ENCODE measurements at places on chromosomes 12 and 14.

DNA sequence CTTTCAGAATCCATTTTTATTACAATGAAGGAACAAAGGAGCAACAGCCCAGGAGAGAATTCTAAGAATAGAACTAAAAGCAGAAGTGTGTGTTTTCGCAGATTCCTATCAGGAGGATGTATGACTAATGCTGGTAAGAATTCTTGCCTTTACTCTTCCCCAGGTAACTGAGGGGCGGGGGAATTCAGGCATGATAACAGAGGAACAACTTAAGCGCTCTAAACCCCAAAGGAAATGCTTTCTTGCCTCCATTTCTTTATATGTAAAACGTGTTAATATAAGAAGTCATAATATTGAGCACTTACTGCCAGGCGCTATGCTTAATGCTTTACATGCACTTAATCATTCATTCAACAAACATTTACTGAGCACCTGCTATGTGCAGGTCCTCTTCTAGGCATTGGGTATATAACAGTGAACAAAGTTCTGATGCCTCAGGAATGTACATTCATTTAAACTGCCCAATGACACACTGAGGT is 4.5 kb downstream of the HCAR1 start:
- no peak for DNase-seq

DNA sequence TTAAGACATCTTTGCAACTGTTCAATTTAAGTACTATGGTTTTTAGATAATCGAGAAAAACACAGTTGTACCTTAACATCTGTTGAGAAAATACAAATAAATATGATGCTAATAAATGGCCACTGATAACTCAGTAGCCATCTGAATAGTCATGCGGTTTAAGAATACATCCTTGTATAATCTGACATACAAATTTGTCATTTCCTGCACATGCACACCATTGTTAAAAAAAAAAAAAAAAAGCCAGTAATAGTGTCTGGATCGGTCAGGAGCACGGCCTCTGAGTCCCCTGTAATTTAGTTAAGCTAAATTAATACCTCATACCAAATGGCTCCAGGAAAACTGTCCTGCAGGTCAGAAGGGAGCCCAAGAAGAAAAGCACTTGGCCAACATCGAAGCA is 16.8 kb downstream of the RFC5 start:
- DNase-seq, result no peak

DNA sequence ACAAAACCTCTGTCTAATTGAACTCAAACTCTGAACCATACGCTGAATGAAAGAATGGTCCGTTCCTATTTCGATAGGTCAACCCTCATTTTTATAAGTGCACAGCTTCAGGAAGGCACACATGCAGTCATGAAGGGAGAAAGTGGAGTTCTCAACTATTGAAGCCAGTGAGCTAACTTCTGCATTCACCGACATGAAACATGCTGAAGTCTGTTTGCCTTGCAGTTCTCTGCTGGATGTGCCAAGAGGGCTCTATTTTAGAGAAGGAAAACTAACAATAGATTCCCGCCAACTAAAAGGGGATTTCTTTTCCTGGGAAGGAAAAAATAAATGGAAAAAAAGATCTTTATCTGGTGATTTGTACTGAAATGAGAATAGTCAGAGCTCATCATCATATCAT is 191.0 kb upstream of the PLEKHG7 start:
- DNase-seq, result no peak

GRCh38 chr14:92527721-92528120 is 14.1 kb downstream of the RIN3 start:
- no peak for DNase-seq

- DNase-seq, result no peak
These were observed 5.7 kb downstream of the NTF3 start for GRCh38 chr12:5437589-5437988.

DNA sequence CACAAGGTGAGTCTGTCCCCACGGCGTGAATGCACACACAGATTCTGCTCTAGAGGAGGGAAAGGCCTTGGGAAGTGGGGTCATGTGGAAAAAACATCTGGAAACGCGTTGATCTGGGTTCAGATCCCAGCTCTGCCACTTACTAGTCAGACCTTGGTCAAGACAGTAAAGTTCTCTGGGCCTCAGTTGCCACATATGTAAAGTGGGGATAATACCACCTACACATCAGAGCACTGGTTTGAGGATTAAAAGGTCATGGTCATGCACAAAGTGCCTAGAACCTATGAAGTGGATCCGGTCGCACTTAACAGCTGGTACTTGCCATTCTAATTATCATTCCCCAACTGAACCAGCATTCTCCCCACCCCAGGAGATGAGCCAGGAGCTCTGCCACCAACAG is 4.7 kb downstream of the PLEKHG6 start:
- DNase-seq, result no peak

DNA sequence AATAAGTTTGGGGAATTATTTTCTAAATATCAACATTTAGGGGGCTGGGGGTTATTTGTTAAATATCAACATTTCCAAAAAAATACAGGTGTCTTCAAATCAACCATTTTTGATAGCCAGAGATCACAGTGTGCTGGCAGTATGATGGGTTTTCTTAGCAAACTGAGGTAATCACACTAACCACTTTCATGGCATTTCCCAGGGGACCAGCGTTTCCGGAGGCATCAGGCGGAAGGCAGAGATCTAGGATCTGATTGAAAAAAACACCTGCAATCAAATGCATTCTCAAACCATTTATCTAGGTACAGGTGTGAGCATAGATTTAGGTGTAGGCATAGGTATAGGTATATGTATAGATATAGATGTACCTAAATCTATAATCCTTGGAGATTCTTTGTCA is 34.6 kb downstream of the GLRX5 start:
- no peak for DNase-seq

DNA sequence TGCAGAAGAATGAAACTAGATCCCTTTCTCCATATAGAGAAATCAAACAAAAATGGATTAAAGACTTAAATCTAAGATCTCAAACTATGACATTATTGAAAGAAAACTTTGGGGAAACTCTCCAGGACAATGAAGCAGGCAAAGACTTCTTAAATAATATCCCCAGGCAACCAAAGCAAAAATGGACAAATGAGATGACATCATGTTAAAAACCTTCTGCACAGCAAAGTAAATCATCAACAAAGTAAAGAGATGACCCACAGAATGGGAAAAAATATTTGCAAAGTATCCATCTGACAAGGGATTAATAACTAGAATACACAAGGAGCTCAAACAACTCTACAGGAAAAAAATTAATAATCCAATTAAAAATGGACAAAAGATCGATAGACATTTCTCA is 101.0 kb downstream of the RALGAPA1 start:
- DNase-seq, result no peak

DNA sequence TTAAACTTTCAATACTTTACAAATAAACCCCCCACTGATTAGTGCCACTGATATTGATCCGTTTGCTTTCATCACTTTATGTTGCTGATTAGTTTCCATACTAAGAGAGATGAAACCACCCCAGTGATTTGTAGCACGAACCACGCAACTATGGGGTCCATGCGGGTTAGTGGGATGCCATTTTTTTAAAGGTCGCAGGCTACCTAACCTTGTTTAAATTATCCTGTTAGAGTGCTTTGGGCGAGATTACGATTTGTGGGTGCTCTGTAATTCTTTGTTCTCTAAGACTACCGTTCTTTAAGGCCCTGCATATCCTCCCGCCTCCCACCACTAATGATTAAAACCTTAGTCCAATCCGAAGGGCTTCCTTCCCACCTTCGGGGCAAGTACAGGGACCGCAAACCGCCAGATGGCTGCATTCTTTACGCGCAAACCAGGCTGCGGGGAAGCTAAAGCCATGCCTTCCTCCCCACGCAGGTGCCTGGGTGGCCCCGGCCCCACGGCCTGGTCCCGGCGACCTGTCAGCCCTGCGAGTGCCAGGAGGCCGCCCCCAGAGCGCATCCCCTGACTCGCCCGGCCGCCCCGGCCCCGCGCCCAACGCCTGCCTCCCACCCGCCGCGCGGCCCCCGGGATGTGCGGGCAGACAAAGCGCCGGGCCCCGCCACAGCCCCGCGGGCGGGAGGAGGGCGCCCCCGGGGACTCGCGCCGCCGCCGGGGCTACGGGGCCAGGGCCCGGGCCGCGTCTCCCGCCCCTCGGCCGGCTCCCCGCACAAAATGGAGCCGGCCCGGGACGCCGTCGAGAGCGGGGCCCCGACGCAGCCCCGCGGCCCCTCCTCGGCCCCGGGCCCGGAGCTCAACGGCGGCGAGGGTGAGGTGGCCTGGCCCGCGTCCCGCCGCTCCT is 759 bp downstream of the NFYB start:
- peak; percentile 79 for DNase-seq

DNA sequence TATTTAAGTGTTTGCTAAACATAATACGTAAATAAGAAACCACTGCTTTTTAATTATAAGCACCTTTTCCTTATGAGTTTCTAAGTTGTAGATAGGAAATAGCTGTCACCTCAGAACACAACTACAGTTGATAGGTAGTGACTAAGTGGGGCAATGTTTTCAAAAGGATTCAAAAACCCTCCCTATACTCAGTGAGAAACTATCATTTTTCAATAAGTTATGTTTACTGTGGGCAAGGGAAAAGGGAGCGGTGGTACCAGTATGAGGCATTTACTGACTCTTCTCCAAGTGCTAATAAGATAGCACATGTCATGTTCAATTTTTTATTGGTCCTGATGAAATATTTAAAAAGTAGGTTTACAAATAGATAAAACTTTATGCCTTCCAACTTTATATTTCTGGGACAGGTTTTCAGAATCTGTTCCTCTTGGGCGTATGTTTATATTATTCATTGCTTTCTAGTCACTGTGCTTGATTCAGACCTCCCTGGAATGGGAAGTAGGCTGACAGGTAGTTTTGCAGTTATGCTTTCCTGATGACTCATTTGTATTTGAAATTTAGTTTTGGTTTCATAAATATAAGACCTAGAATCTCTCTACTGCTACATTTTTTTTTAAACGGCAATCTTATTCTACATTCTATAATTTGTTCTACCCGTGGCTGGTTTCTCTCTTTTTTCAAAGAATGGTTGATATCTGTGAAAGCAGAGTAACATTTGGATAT is 153.1 kb downstream of the TMEM117 start:
- DNase-seq, result no peak

- no peak for DNase-seq
These were observed 74.4 kb upstream of the COCH start for GRCh38 chr14:30799933-30800332.

- DNase-seq, result no peak
These were observed 446.1 kb downstream of the ZFP36L1 start for GRCh38 chr14:68346556-68347343.

DNA sequence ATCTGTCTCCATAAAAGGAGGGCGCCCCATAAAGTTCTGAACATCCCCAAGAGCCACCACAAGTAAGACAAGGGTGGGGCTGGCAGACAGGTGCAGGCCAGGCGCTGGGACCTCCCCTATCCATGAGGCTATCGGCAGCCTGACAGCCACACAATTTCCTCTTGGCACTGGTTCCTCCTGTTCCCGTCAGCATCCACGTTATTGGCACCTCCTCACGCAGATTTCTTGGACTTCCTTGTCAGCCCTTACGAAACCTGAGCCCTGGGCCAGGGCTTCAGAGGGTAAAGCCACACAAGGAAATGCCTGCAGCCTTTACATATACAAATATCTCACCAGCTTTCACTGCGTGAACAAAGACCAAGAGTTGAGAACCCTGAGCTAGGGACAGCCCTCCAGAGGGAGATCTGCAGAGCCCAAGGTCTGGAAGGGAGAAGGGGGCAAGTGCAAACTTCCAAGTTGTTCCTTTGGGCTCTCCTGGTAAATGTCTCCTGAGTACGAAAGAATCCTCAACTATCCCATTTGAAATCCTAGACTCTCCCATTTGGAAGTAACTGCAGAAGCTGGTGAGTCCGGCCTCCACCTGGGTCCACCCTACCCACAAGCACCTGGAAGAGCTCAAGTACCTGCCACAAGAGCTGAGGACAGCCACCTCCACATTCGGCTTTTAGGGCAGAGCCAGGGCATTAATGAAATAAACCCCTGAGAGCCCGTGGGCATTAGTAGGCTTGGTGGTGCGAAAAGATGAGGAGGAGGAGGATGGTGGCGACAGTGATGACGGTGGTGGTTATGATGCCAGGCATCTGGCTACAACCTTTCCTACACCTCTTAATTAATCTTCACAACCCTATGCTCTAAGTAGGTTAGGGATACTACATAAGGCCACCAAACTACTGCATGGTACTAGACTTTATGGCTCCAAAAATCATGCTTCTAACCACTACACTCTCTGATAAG is 5.5 kb upstream of the TC2N start:
- DNase-seq, result no peak

DNA sequence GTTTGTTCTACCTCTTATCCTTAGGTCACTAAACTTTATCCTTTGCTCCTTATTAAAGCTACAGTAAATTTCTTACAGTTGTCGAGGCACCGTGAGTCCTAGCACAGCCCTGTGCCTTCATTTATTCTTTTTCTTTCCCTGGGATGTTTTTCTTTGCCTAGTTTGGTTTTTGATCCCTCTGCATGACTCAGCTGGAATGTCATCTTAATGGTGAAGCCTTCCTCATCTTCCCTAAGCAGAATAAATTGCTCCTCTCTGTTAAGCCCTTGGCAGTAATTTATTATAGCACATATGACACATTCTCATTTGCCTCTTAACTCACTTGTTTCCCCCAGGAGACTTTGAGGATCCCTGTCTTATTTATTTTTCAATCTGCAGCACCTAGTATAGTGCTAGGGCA is 16.6 kb downstream of the ACTR10 start:
- DNase-seq, result no peak

DNA sequence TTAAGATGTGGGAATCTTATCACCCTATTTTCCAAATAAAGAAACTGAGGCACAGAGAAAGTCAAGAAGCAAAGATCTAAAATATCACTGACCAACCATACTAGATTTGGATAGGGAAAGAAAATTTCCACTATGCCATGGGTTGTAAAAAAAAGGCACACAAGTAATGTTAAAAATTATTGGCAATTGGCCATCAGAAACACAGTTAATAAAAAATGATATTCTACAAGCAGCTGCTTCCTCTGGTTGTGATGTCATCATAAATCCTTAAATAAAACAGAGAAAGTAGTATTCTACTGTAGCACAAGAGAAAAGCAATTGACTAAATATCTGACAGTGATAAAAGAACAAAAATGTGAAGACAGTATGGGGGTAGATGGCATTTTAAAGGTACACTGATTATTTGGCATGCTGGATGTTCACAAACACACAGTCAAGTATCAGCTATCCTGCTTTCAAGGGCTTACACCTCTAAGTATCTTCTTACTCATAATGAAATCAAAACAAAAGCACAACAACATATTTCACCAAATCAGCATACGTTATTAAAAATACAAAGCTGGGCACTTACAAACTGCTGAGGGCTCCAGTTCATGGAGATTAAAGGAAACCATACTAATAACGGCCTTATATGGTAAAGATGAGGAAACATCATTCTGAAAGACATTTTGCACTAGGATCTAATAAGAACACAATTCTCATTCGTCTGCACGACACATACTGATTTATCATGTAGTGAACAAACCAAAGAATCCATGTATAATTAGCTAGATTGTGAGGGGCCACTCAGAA is 45.7 kb downstream of the CORO1C start:
- DNase-seq, result no peak

DNA sequence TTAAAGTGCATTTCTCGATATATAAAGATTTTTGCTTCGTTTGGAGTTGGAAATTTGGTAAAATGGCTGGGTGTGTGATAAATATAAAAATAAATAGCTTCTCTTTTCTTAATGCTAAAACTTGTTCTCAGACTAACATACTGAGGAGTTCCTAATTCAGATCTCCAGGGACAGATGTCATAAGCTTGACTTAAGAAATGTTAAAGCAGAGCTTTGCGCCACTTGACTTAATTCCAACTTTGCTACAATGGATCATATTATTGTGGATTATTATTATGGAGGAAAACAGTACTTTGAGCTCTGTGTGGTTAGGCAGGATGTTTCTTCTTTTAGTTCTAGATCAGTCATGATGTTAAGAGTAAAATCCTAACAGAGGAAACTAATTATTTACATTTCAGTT is 33.8 kb downstream of the GNG2 start:
- no peak for DNase-seq
